ENCODE measurements at places on chromosomes 2 and 18. TPM values are rescaled to one million over a fixed set of nuclear protein-coding genes. Genes with fewer than 3 reads are reported as not detected.

GRCh38 chr2:163626639-163627109, 109.1 kb downstream of the FIGN start:
- no peaks in the 10 kb centered on the region for H3K27me3 ChIP-seq
- no peak overlapping the region for H3K27ac ChIP-seq
- H3K4me1 ChIP-seq, result no peaks in the 10 kb centered on the region
- DNase-seq, result no peak

DNA sequence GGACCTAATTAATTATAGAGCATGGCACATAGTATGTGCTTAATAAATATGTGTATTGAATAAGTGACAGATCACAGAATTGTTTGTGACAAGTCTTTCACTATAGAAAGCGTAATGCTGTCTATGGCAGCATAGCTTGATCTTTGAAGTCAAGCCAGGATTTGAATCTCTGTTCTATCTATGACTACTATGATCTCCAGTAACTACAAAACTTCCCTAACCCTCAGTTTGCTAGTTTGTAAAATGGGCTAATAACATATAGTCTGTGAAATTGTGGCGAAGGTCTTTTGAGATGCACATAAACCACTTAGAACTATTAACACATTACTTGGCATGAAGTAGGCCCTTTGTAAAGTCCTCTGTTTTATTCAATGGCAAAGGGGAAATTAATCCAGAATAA, 4.0 kb upstream of the FHL2 start:
- no peak overlapping the region for H3K27ac ChIP-seq
- H3K4me3 ChIP-seq, result no peak overlapping the region
- H3K36me3 ChIP-seq, result no peaks in the 10 kb centered on the region

- peaks cover 19% of the 10 kb centered on the region for H3K36me3 ChIP-seq
- no peak overlapping the region for H3K27ac ChIP-seq
- H3K4me3 ChIP-seq, result no peak overlapping the region
- H3K27me3 ChIP-seq, result no peaks in the 10 kb centered on the region
- H3K4me1 ChIP-seq, result no peaks in the 10 kb centered on the region
Measured at GRCh38 chr18:9239720-9240119, 94.9 kb upstream of the TWSG1 start.

- peaks cover 27% of the 10 kb centered on the region for H3K4me1 ChIP-seq
- H3K36me3 ChIP-seq, result no peaks in the 10 kb centered on the region
- peak; percentile 84 for DNase-seq
- H3K27me3 ChIP-seq, result no peaks in the 10 kb centered on the region
- H3K4me3 ChIP-seq, result no peak overlapping the region
- H3K27ac ChIP-seq, result peak overlapping the region; percentile 84
Measured at GRCh38 chr18:3652380-3653262, 202.6 kb downstream of the TGIF1 start.

DNA sequence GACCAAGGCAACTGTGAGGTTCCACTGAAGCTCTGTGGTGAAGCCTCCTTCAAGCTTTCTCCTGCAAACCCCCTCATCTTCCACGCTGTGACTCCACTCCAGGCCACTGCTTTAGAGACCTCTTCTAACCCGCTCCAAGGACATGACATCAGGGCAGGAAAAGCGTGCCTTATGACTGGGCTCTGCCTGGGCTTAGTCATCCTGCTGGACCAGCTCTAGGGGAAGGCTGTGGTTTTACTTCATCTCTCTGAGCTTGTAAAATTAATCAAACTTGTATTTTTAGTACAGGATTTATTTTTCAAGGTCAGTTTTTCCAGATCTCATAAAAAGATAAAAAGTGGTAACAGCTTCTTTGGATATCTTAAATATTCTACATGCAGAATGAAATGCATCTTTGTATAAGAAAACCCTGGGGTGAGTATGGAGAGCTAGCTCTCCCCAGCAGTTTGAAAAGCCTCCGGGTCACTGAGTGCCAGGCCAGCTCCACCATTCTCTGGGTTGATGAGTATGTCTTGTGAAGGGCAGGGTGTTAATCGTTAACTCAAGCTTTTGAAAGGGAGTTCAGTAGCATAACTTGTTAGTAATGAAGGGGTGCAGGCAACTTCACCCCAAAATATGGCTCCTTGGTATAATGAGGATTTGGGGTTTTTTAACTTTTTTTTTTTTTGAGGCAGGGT, 33.1 kb upstream of the YPEL5 start:
- no peaks in the 10 kb centered on the region for H3K27me3 ChIP-seq
- H3K4me1 ChIP-seq, result peaks cover 4% of the 10 kb centered on the region
- H3K36me3 ChIP-seq, result no peaks in the 10 kb centered on the region
- no peak overlapping the region for H3K4me3 ChIP-seq

- H3K4me1 ChIP-seq, result no peaks in the 10 kb centered on the region
- no peak for DNase-seq
- no peak overlapping the region for H3K27ac ChIP-seq
- no peaks in the 10 kb centered on the region for H3K27me3 ChIP-seq
- H3K36me3 ChIP-seq, result no peaks in the 10 kb centered on the region
Measured at GRCh38 chr2:156001851-156002250, 330.7 kb downstream of the NR4A2 start.

GRCh38 chr2:137220438-137220993, 455.2 kb downstream of the THSD7B start:
- no peaks in the 10 kb centered on the region for H3K27me3 ChIP-seq
- H3K4me1 ChIP-seq, result no peaks in the 10 kb centered on the region

GRCh38 chr2:104867813-104868504, 14.0 kb downstream of the POU3F3 start:
- H3K4me3 ChIP-seq, result no peak overlapping the region
- no peaks in the 10 kb centered on the region for H3K36me3 ChIP-seq
- H3K27me3 ChIP-seq, result peaks cover 89% of the 10 kb centered on the region
- no peak for DNase-seq
- H3K27ac ChIP-seq, result no peak overlapping the region
- H3K4me1 ChIP-seq, result peaks cover 9% of the 10 kb centered on the region

- no peak overlapping the region for H3K27ac ChIP-seq
- peaks cover 4% of the 10 kb centered on the region for H3K27me3 ChIP-seq
- no peaks in the 10 kb centered on the region for H3K4me1 ChIP-seq
Measured at GRCh38 chr18:37956902-37957301, 391.3 kb upstream of the CELF4 start.

GRCh38 chr2:231001921-231002320, 6.0 kb downstream of the SPATA3 start:
- peaks cover 31% of the 10 kb centered on the region for H3K27me3 ChIP-seq
- H3K4me3 ChIP-seq, result no peak overlapping the region

DNA sequence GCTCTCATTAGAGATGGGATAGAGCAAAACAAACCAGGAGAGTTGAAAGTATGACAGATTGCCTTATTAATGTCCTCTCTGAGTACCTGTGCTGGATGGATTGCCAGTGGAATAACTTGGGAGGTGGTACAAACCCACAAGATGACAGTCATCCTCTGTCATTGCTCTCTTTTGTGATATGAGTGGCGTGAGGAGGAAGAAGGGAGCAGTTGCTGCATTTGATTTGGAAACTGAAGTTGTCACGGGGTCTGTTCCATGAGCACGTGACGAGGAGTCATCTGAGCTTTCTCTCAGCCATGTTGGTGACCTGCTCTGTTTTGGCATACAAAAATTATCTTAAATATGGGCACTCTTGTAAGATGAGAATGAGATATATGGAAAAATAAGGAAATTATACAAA, 204.9 kb downstream of the FAM210A start:
- no peak overlapping the region for H3K4me3 ChIP-seq
- peaks cover 12% of the 10 kb centered on the region for H3K36me3 ChIP-seq
- no peaks in the 10 kb centered on the region for H3K27me3 ChIP-seq
- H3K27ac ChIP-seq, result no peak overlapping the region
- DNase-seq, result no peak
- H3K4me1 ChIP-seq, result peaks cover 14% of the 10 kb centered on the region

- no peak overlapping the region for H3K27ac ChIP-seq
- H3K4me3 ChIP-seq, result no peak overlapping the region
- H3K4me1 ChIP-seq, result no peaks in the 10 kb centered on the region
- H3K36me3 ChIP-seq, result no peaks in the 10 kb centered on the region
Measured at GRCh38 chr18:7663366-7664312, 96.5 kb downstream of the PTPRM start.

DNA sequence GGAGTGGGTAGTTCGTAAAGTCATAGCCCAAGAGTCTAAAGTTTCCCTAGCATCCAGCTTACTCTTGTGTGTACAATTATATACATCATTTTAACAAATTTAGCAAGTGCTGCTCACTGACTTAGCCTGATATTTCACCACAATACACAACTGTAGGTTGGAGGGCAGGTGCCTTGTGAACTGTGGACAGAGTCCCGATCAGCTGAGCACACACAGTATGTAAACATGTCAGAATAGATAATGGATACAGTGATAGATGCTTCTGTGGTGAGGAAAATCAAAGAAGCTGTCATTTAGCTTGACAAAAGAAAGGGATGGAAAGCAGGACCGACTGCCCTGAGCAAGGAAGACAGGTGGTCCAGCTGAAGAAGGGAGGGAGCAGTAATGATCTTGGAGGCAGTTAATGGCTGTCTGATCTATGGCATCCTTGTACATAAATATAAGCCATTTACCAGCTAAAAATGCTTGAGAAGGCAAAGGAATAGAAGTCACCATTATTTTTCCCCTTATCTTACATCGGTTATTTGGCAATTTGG, 372.8 kb upstream of the UBE2E3 start:
- no peak overlapping the region for H3K4me3 ChIP-seq
- H3K27me3 ChIP-seq, result no peaks in the 10 kb centered on the region
- no peak overlapping the region for H3K27ac ChIP-seq
- no peak for DNase-seq
- H3K4me1 ChIP-seq, result no peaks in the 10 kb centered on the region

- no peak for DNase-seq
- peaks cover 7% of the 10 kb centered on the region for H3K36me3 ChIP-seq
- no peak overlapping the region for H3K4me3 ChIP-seq
- no peaks in the 10 kb centered on the region for H3K27me3 ChIP-seq
Measured at GRCh38 chr18:49127471-49128190, 176.9 kb upstream of the SMAD7 start.

- no peaks in the 10 kb centered on the region for H3K36me3 ChIP-seq
- no peak overlapping the region for H3K4me3 ChIP-seq
- DNase-seq, result no peak
- H3K4me1 ChIP-seq, result no peaks in the 10 kb centered on the region
- peaks cover 4% of the 10 kb centered on the region for H3K27me3 ChIP-seq
Measured at GRCh38 chr2:210558708-210559107, 2.3 kb downstream of the CPS1 start.

GRCh38 chr2:31940920-31941319, 69.9 kb downstream of the MEMO1 start:
- H3K36me3 ChIP-seq, result peaks cover 10% of the 10 kb centered on the region
- no peak overlapping the region for H3K27ac ChIP-seq
- no peaks in the 10 kb centered on the region for H3K27me3 ChIP-seq
- H3K4me1 ChIP-seq, result peaks cover 36% of the 10 kb centered on the region
- DNase-seq, result no peak

DNA sequence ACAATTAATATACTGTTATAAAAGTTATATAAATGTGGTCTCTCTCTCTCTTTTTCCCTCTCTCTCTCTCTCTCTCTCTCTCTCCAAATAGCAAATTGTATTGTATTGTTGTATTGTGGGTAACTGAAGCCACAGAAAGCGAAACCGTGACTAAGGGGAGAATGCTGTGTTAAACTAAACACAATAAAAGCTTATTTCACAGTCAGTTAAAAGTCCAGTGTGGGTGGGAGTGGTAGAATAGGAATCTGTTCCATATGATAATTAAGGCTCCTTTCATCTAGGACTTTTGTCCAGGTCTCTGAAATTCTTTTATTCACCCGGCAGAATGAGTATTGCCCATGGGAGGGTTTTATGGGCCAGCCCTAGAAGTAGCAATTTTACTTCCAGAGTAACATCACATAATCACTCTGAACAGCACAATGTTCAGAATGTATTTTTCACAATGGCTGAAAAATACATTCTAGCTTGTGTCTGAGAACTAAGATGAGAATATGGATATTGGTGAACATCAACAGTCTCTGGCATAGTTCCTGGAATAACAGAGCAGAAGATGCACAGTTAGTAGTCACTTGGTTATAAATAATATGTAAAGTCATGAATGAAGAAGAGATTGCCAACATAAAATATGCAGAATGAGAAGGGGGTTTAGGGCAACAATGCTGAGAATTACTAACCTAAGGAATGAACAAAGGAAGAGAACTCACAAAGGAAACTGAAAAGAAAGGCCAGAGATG, 399.1 kb downstream of the PLCL1 start:
- DNase-seq, result no peak
- no peak overlapping the region for H3K4me3 ChIP-seq
- H3K36me3 ChIP-seq, result no peaks in the 10 kb centered on the region
- no peaks in the 10 kb centered on the region for H3K4me1 ChIP-seq
- no peak overlapping the region for H3K27ac ChIP-seq

DNA sequence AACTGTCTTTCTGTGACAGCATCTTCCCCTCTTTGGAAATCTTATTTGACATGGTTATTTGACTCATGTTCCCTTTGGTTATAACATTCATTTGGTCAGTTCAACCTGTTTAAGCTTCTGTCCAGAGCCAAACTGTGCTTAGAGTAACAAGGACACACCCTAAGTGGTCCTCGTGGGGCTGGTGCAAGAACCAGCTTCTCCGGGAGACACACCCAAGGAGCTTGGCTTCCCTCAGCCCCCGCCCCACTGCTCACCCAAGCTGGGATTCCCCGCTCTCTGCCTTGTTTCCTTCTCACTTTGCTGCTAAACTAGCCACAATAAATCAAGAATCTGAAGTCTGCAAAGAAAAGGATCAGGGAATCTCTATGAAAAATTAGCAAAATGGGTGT, 1.4 kb downstream of the SCYGR3 start:
- no peak for DNase-seq
- no peaks in the 10 kb centered on the region for H3K36me3 ChIP-seq
- peaks cover 10% of the 10 kb centered on the region for H3K4me1 ChIP-seq
- peaks cover 23% of the 10 kb centered on the region for H3K27me3 ChIP-seq
- no peak overlapping the region for H3K27ac ChIP-seq

DNA sequence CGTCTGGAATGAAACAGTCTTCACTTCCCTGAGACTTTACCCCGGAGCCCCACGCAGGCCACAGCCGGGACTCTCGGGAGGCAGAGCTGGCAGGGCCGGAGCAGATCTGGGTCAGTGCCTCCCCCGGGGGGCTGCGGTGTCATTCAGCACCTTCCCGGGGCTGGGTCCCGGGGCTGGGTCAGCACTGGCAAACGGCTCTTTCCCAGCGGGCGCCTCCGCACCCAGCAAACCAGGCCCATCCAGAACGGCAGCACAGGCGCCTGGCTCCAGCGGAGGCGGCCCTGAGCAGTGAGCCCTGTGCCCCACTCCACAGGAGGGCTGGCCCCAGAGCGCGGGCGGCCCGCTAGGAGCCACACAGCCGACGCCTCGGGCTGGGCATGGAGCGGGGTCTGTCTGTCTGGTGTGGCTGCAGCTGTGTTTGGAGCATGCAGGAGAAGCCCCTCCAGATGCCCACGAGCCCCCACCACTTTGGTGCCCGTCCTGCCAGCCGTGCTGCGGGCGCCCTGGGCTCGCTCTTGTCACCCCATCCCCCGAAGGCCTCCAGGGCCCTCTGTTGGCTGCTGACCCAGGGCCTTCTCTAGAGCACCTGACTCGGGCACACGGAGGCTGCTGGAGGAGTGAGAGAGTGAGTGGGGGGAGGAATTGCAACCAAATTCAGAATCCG, 132.1 kb upstream of the CTDP1 start:
- no peak overlapping the region for H3K27ac ChIP-seq
- H3K4me3 ChIP-seq, result no peak overlapping the region
- H3K27me3 ChIP-seq, result no peaks in the 10 kb centered on the region
- no peaks in the 10 kb centered on the region for H3K36me3 ChIP-seq
- no peak for DNase-seq

Gene SERPINB4
- not detected for total RNA-seq

Gene OST4
- 282 TPM for total RNA-seq

Gene TXNDC2
- not detected for total RNA-seq

Gene KYNU
- not detected for total RNA-seq

Gene TEX44
- not detected for total RNA-seq

Gene PSMG2
- 99.2 TPM for total RNA-seq

Gene RASGRP3
- 1.9 TPM for total RNA-seq

Gene SKA1
- total RNA-seq, result 36.1 TPM

Gene MGAT4A
- 85.5 TPM for total RNA-seq
